Activated CD8-positive, alpha-beta memory T cell treated with anti-CD3 and anti-CD28 coated beads, Interleukin-2, amount 10 ng/mL, durations not matched to agents 7 days and 5 days (primary cell): ENCODE measurements at places on chromosomes 2 and 18.

DNA sequence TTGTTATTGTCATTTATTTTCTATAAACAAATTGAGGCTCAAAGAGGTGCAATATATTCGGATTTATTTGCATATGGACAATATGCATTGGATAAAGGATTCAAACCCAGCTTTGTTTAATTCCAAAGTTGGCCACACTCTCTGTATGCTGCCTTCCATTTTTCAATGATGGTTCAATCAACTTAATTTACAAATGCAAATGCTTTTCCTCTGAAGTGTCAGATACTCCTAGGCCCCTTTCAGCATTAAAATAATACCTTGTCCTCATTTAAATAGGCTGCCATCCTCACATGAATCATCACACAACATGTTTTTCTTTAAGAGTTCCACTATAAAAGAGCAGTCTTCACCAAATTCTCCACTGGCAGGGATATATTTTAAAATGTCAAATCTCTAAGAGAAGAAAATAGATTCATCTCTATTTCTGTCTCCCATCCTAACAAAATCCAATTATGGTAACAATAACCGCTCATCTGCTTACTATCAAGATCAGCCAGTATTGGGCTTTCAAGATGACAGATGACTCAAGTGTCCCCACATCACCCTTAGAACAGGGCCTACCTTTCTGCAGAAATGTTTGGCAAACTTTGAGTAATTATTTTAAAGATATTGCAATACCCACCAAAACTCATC is 114.8 kb downstream of the SCG2 start:
- DNase-seq = no peak

DNA sequence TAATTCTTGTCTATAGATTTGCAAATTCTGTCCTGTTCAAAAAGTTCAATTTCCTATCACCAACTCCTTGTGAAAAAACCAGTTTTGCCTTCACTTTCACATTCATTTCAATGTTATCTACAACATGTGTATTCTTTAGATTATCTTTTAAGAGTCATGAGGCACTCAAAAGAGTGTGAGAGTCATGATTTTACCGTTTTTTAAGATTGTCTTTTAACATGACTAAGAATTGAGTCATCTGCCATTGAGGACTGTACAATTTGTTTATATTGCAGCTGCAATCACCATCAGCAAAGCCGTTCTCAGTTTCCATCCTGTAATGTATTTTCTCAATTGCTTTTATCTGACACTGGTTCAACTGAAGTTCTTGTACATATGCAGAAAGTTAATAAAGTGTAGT is 275.8 kb downstream of the LNPK start:
- no peak for DNase-seq

DNA sequence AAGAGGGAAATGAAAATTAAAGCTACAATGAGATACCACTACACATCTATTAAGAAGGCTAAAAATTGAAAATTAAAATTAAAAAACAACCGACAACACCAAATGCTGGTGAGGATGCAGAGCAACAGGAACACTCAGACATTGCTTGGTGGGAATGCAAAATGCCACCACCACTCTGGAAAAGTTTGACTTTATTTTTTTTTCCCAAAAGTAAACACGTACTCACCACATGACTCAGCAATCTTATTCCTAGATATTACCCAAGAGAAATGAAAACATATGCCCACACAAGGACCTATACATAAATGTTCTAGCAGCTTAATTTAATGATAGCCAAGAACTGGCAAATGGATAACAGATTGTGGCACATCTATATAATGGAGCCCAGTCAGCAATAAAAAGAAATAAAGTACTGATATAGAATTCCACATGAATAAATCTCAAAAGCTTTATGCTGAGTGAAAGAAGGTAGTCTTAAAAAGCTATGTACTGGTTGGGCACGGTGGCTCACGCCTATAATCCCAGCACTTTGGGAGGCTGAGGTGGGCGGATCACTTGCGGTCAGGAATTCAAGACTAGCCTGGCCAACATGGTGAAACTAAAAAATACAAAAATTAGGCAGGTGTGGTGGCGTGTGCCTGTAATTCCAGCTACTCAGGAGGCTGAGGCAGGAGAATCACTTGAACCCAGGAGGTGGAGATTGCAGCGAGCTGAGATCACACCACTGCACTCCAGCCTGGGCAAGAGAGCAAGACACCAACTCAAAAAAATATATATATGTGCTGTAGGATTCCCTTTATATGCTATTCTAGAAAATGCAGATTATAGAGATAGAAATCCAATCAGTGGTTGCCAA is 4.2 kb upstream of the PROC start:
- no peak for DNase-seq

DNA sequence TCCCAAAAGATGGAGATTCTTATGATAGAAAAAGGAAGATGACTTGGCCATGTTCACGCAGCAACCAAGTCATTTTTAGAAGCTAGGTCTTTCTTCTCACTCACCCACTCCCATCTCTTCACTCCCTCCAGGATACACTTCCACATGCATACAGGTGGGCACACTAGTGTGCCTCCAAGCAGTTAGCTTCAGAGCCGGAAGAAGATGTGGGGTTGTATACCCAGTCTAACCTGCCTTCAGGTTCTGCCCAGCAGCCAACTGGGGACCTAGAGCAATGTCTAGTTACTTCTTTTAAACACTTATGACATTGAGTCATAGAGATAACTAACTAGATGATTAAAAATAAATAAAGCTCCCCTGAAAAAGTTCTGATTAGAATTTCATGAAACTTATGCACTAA is 21.8 kb upstream of the TANK start:
- peak; percentile 60 for DNase-seq

GRCh38 chr2:119232666-119232993 is 9.0 kb downstream of the STEAP3 start:
- no peak for DNase-seq

DNA sequence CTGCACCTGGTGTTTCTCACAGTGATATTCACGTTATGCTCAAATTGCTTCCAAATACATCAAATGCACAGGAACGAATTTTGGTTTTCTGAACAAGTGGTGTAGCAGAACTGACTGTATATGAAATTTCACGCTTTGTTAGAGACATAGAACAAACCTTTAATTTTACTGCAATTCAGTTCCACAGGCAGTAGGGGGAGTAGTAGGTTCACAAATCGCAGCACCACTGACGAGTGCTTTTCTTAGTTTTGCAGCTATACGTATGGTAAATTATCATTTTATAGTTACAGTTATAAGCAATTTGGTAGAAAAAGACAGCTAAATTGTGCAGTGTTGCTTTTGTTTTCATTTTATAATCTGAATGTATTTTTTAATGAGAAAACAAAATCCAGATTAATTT is 113.3 kb downstream of the KIAA1328 start:
- no peak for DNase-seq
